ENCODE measurements at places on chromosomes 12 and 14.
A peak's percentile ranks its signal among the peaks of the same experiment; 100 is the strongest.

DNA sequence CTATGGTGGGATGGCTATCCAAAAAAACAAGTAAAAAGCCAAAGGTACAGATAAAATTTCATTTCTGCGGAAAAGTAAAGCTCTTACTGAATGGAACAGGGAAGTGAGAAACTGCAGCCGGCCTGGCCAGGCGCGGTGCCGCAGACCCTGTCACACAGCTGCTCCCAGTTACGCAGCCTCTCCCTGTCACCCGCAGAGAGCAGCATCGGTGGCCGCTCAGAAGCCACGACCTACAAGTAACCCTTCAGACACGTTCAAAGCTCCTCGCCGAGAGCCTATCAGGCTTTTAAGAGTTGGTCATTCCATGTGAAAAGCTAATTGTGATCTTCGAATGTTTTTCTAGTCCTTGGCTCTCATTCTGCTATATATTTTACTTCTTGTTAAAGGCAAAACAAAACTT is 11.0 kb upstream of the ANKLE2 start:
- no peak for DNase-seq

DNA sequence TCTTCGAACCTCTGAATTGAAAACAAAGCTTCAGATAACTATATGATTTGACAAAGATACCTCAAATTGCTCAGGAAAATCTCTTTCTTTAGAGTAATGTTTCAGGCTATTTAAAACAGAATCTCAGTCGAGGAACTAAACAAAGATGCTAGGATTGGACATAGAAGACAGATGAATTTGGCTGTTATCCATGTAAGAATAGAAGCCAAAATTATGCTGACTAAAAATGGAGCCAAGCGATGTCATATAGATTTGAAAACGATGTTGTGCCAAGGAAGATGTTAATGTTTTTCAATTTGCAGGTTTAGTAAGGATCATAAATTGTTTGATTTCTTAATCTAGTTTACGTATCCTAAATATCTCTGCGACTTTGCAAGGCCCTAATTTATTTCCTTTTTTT is 295.9 kb downstream of the FOXG1 start:
- no peak for DNase-seq

- no peak for DNase-seq
Measured at GRCh38 chr14:39122330-39123138, 8.4 kb downstream of the GEMIN2 start.

- no peak for DNase-seq
Measured at GRCh38 chr12:14065616-14066015, 84.2 kb upstream of the GRIN2B start.

GRCh38 chr12:72658615-72659014 is 386.4 kb downstream of the TRHDE start:
- DNase-seq = no peak

GRCh38 chr12:105658389-105658788 is 327.9 kb downstream of the C12orf75 start:
- DNase-seq = no peak

DNA sequence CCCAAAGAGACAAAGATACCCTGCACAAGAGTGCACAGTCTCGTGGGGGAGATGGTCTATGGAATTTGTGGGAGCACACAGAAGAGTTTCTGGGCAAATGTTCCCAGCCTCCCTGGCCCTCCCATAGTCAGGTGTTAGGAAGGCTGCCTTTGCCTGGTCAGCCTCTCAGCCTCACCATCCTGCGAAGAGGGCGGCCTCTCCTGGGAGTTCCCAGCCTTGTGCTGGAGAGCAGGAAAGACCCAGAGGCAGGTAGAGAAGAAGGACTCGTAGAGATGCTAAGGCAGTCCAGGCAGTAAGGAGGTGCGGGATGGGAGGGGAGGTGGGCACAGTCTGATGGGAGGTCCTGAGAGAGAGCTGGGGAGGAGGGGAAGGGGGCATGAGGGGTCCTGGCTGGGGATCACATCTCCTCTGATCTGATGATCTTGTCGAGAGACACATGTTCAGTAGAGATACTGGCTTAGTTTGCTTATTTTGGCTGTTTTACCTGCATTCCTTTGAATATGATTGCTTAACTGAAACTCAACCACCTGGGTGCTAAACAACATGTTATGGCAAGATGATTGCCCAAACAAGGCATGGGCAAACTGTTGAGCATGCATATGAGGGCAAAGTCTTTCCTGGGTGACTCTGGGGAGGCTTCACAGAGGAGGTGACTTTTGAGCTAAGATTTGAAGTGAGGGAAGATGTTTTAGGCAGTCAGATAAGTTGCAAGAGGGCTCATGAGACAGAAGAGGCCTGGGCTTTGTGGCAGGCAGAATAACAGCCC is 10.5 kb downstream of the SERPINA6 start:
- no peak for DNase-seq

GRCh38 chr12:69666798-69667197 is 32.3 kb downstream of the BEST3 start:
- DNase-seq = no peak

GRCh38 chr12:6183689-6184428 is 16.3 kb upstream of the CD9 start:
- DNase-seq = peak; percentile 56

GRCh38 chr12:80877721-80878265 is 59.9 kb downstream of the LIN7A start:
- DNase-seq = peak; percentile 64

GRCh38 chr12:25323581-25323982 is 72.9 kb upstream of the KRAS start:
- no peak for DNase-seq

DNA sequence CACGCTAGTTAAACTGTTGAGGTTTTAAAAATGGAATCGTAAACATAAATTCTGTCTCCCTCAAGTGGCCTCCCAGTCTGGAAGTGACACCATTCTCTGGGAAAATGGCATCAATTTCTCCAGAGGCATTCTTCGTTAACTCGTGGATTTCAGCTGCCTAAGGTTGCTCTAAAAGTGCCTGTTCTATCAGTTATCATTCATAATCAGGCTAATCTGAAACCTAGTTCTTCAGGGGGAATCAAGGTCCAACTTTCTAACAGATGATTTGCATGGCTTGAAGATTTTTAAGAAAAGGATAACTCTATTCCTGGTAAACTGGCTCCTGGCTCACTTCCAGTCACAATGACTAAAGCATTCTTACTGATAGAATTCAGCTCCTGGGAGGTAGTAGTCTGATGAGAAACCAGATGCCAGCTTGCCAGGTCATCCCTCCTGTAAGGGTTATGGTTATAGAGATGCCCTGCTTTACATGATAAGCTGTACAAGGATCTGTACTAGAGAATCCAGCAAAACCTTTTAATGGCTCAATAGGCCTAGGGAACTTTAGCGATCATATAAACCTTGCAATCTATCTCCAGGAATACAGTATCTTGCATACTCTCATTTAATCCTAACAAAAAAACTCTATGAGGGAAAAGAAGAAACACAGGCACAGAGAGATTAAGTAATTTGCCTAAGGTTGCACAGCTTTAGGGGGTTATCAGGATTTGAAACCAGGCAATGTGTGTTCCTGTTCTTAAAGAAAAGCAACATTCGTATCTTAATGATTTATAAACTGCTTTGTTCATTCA is 1.5 kb downstream of the L3HYPDH start:
- peak; percentile 95 for DNase-seq

DNA sequence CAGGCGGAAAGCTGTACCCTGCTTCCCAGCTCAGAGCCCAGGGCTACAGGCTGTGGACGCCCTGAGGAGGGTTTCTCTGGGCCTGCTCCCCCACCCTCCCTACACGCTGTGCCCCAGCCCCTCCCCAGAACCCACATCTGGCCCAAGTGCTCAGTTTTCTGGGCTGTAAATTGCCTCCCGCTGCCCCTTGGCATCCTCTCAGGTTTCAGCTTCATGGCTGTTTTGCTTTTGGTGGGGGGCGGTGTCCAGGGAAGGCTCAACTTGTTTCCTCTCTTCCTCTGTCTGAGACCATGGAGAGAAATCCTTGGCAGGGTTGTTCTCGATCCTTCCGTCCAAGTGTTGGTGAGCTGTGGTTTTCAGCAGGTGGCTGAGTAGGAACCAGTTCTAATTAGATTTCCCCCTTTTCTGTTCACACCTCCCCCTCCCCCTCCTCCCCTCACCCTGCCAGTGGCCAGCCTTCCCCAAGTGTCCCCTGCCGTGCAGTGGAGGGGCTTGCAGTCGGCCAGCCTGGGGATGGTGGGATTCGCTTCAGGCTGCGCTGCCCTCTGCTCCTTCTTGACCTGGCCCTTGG is 61.8 kb downstream of the TSPAN9 start:
- no peak for DNase-seq

DNA sequence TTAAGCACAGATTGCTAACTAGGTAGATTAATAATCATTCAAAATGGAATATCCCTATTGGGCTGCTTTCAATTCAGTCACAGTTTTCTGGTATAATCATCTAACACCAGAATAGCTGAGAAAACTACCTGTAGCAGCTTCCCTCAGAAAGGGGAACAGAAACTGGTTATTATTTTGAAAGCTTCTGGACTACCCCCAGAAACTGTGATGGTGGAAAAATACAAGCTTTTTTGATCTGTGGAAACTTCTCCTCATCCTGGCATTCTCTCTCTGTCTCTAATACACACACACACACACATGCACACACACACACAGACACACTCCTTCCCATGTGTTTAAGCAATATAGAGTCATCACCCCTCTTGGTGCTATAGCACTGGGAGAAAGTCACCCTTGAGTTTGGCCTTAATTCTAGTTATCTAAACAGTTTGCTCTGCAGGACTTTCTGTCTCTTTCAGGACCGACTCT is 251.5 kb upstream of the LMO3 start:
- no peak for DNase-seq

GRCh38 chr12:11895421-11896078 is 175.2 kb upstream of the BCL2L14 start:
- no peak for DNase-seq

DNA sequence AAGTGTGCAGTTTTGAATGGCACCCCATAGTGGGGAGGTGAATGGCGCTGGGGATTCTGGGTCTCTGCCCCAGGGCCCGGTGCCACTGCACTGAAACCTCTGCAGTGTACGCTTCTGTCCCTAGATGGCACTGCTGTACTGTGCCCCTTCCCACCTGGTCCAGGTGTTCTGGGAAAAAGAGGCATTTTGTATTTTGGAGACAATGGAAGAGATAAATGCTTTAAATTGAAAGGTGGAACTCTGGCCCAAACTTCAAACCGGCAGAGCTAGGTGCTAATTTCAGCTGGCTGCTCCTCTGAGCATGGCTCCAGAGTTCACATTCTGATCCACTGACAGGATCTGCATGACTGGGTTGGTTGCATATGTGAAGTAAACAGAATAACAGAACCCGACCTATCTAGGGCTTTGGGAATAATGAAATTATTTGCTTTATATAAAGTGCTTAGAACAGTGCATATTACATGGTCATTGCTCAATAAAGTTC is 52.2 kb downstream of the KRT80 start:
- DNase-seq = no peak

DNA sequence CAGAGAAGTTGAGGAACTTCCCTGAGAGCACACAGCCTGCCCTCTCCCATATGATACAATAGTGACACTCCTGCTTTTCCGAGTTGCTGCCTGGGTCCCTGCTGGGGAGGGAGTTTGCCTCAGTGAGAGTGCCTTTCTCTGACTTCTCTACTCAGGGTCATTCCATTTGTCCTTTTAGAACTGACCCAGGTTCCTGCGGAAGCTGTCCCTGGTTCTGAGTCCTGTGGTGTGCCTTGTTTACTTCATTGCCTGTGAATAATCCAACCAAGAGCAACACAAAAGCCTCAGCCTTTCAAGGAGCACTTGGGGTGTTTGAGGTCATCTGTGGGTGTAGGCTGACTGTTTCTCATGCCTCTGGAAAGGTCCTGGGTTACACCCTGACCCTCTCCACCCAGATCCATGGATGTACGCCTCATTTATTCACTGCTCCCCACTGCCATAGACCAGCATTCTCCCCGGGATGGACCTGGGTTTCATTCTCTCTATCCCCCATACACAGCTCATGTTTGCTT is 13.6 kb downstream of the SERPINA1 start:
- no peak for DNase-seq

DNA sequence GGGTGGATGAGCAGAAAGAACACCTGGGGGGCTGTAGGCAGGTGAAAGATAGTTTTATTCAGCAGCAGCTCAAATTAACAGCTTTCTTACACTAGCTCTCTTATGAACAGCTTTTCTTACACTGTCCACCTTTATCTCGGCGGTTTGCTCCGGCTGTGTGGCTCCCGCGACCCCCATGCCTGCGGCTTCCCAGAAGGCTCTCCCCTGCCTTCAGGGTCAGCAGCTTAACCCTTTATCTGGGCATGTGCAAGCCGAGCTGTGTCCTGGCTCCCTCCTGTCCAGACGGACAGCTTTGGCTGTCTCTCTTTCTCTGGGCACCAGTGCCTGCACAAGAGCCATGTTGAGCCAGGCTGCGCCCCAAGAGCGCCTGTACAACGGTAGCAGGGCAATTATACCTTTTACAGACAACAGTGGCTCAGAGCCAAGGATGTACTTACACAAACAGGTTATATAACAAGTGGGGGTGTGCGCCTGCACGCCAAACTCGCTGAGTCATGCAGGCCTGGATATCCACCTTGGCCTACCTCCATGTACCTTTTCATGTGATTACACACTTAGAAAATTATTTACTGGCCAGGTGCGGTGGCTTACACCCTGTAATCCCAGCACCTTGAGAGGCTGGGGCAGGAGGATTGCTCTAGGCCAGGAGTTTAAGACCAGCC is 28.5 kb upstream of the KLHL42 start:
- DNase-seq = no peak

DNA sequence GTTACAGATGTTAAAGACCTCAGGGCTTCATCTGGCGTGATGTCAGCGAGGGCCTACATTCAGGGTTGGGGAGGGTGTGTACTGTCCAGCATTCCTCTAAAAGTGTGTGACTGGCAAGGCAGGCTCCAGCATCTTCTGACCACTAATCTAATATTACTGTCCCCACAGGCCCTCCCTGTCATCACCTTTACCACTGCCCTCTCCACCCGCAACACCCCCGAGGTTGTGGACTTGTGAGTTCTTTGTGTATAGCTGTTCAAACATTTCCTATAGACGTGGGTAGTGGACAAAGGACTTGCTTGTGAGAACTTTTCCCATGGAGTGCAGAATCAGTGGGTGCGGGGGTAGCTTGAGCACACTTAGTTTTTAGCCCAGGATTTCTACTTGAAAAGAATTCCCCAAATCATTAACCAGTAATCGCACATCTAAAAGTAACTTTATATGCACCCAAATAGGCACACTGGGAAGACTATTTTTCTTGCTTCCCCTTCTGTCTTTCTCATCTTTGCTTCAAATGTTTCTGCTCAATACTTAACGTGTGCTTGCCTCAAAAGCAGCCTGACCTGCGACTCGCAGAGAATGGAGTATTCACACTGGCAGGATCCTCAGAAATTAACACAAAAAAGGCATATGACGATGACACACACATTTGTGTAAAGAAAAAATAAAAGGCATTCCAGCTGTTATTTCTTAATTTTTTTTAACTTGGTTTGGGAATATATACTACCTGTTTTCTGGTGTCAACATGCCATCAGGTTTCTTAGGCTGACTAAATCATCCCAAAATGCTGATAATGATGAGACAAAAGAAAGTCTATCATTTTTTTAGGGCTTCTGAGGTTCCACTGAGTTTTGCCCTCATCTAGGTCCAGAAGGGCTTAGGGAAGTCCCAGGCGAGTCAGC is 158.4 kb upstream of the HIF1A start:
- no peak for DNase-seq

GRCh38 chr12:16282978-16283377 is 5.5 kb upstream of the SLC15A5 start:
- DNase-seq = no peak

All from fibroblast of skin of right quadriceps (primary cell).